ENCODE measurements at places on chromosomes 13 and 19. TPM values are rescaled to one million over a fixed set of nuclear protein-coding genes. Genes with fewer than 3 reads are reported as not detected.

Gene PSG7
- polyA plus RNA-seq = not detected

Gene FLT3
- 0.22 TPM for polyA plus RNA-seq

Gene STOML3
- not detected for polyA plus RNA-seq

DNA sequence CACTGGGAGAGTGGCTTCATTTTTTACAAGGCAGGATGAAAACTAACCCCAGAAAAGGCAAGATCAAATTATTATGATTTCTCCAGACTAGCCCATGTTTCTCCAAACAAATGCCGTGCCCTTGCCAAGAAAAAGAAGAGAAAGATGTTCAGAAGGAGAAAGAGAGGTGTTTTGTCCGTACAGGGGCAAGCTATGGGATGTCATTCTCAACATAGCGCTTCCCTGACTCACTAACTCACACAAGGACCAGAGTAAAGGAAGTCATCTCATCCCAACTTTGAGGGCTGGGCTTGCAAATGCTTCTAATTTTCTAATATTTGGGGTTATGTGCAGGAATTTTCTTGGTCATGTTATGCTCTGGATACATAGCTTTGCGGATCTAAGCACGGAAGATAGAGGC, 224.2 kb upstream of the MAB21L1 start:
- DNase-seq = no peak

- no peak for DNase-seq
Measured at GRCh38 chr19:49567861-49568441, 12.4 kb downstream of the NOSIP start.

- no peak for DNase-seq
Measured at GRCh38 chr19:35898499-35898809, 1.9 kb downstream of the NFKBID start.

DNA sequence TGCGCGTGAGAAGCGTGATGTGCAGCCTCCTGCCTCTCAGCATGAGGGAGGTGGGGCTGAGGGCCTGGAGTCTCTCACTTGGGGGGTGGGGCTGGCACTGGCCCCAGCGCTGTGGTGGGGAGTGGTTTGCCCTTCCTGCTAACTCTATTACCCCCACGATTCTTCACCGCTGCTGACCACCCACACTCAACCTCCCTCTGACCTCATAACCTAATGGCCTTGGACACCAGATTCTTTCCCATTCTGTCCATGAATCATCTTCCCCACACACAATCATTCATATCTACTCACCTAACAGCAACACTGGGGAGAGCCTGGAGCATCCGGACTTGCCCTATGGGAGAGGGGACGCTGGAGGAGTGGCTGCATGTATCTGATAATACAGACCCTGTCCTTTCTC, 8.7 kb downstream of the CD177 start:
- DNase-seq = no peak

Data from renal pelvis (tissue), 12 donors.